Osteocyte (in vitro differentiated cells): ENCODE measurements at places on chromosomes 16 and 17. TPM values are rescaled to one million over a fixed set of nuclear protein-coding genes. Genes with fewer than 3 reads are reported as not detected.

Gene GRB7
- 0.94 and 1.2 TPM in 2 replicates for total RNA-seq

Gene BRIP1
- total RNA-seq = 4.6 and 6.0 TPM in 2 replicates

DNA sequence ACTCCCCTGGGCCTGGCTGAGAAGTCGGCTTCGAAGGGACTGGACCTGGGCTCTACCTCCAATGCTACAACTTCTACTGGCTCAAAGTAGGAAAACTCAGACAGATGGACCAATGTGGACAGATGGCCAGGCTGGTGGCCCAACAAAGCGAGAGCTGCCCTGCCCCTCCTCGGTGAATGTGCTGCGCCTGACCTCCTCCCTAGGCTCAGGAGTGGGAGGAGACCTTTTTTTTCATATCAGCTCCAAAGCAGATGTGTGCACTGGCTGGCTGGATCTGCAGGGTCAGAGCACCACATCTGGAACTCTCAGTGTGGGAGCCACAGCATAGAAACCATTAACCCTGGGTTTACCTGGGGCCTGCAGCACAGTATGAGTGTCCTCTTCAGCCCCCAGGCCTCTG is 20.8 kb downstream of the ATP6V0D1 start:
- no peak for DNase-seq
- H3K4me3 ChIP-seq = no peak overlapping the region
- peaks cover 70% of the 10 kb centered on the region for H3K4me1 ChIP-seq
- peak overlapping the region; percentile 88 for H3K27ac ChIP-seq
- no peaks in the 10 kb centered on the region for H3K36me3 ChIP-seq

- H3K4me1 ChIP-seq = peaks cover 20% of the 10 kb centered on the region
- no peak for DNase-seq
- peaks cover 11% of the 10 kb centered on the region for H3K36me3 ChIP-seq
- no peak overlapping the region for H3K27ac ChIP-seq
Observed at GRCh38 chr16:69110406-69110805, 5.0 kb downstream of the HAS3 start.

DNA sequence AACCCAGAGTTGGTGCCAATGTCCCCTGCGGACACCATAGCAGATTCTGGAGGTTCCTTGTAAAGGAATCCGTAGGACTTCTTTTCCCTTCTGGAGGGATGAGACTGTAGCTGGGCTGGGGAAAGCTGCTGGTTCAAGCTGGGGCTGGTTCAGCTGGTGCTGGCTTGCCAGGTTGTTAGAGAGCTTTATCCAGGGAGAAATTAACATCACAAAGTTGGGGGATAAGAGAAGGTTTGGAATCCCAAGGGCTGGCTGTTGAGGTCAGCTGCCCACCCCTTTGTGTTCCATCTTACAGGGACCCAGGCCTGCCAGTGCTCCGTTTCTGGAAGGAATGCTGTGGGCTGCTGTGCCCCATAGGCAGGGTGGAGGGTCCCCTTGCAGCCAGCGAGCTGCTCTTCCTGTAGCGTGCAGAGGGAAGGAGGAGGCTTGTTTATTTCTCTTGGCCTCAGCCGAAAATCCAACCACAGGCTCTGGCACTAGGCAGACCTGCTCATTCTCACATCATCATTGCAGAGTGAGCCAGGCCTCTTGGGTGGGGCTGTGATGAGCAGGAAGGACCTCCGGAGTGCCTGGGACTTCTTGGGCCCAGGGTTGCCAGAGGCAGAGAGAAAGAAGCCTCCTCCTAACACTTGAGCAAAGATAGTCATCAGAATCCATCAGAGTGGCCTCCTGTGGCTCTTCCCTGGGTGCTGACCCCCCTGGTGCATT is 251.1 kb downstream of the SEC14L1 start:
- H3K27ac ChIP-seq = peak overlapping the region; percentile 99
- peak; percentile 93 for DNase-seq
- H3K27me3 ChIP-seq = no peaks in the 10 kb centered on the region
- H3K36me3 ChIP-seq = peaks cover 3% of the 10 kb centered on the region
- peak overlapping the region; percentile 42 for H3K4me3 ChIP-seq
- peaks cover 86% of the 10 kb centered on the region for H3K4me1 ChIP-seq

DNA sequence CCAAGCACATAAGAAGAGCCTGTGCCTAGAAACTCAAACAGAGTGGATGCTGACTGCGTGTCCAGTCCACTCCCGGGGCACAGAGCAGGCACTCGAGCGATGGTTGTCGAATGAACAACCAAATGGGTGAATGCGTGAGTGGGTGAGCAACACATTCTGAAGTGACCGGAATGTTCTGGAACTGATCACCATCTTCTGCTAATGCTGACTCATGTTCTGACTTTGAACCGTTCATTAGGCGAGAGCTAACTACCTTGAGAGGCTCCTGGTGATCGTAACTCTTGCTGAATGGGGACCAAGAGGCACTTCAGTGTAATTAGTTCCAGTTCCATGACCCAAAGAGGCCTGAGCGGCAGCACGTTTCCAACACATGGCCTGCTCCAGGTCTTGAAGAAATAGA is 37.9 kb downstream of the IRF8 start:
- H3K4me1 ChIP-seq = no peaks in the 10 kb centered on the region
- DNase-seq = no peak
- no peaks in the 10 kb centered on the region for H3K36me3 ChIP-seq

DNA sequence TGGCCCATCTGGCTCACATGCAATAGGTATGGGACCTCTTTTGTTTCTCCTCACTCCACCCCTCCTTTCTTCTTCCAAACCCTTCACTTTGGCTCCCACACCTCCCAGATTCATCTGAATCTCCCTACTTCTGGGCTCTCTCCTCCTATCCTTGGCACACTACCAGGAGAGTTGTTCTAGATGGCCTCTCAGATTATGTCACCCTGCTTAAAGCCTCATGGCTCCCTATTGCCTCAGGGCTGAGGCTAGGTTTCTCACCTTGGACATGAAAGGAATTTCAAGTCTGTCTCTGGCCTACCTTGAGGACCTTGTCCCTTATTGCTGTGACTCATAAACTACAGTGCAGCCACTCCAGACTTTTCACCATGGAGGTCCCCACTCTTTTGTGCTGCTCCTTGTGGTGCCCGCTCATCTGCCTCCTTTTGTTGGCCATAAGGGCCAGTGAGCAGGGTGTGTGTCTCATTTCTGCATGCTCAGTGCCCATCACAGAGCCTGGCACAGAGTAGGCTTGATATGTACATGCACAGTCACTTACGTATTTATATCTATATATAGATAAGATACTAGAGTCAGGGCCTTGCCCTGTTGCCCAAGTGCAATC is 1.0 kb upstream of the MFAP4 start:
- H3K27me3 ChIP-seq = peaks cover 4% of the 10 kb centered on the region
- peak overlapping the region; percentile 93 for H3K27ac ChIP-seq
- peak overlapping the region; percentile 19 for H3K4me3 ChIP-seq
- DNase-seq = no peak
- peaks cover 64% of the 10 kb centered on the region for H3K4me1 ChIP-seq

Gene NXN
- 123 and 131 TPM in 2 replicates for total RNA-seq

DNA sequence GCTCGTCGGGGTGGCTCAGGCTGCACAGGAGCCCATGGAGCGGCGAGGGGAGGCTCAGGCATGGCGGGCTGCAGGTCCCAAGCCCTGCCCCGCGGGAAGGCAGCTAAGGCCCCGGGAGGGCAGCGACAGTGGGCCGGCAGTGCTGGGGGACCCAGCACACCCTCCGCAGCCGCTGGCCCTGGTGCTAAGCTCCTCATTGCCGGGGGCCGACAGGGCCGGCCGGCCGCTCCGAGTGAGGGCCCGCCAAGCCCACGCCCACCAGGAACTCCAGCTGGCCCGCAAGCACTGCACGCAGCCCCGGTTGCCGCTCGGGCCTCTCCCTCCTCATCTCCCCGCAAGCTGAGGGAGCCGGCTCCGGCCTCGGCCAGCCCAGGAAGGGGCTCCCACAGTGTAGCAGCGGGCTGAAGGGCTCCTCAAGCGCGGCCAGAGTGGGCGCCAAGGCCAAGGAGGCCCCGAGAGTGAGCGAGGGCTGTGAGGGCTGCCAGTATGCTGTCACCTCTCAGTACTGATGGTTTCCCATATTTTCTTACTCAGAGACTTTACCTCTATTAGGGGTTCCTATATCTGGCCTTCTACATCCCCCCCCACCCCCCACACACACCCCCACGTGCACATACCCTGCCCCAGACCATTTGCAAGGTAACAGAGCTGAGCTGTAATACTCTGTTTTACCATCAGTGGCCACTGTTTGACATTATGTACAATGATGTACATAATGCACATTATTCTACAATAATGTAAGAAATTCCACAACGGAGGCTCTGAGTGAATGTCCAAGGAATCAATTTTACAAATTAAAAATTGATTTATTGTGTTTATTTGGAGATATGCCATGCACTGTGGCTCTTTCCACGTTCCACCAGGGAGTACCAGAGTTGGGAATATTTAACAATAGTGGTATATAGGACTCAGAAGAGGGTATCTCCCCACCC is 3.7 kb upstream of the VAT1L start:
- DNase-seq = no peak
- H3K36me3 ChIP-seq = no peaks in the 10 kb centered on the region
- H3K4me1 ChIP-seq = peaks cover 6% of the 10 kb centered on the region
- H3K27ac ChIP-seq = no peak overlapping the region

- H3K36me3 ChIP-seq = no peaks in the 10 kb centered on the region
- no peak for DNase-seq
- no peaks in the 10 kb centered on the region for H3K27me3 ChIP-seq
- H3K4me3 ChIP-seq = no peak overlapping the region
- peak overlapping the region; percentile 10 for H3K27ac ChIP-seq
Observed at GRCh38 chr17:82236142-82236971, 7.5 kb downstream of the SLC16A3 start.

GRCh38 chr17:75468291-75468754 is 11.9 kb downstream of the TMEM94 start:
- no peak overlapping the region for H3K4me3 ChIP-seq
- no peaks in the 10 kb centered on the region for H3K27me3 ChIP-seq
- H3K27ac ChIP-seq = no peak overlapping the region
- no peak for DNase-seq
- peaks cover 17% of the 10 kb centered on the region for H3K36me3 ChIP-seq

DNA sequence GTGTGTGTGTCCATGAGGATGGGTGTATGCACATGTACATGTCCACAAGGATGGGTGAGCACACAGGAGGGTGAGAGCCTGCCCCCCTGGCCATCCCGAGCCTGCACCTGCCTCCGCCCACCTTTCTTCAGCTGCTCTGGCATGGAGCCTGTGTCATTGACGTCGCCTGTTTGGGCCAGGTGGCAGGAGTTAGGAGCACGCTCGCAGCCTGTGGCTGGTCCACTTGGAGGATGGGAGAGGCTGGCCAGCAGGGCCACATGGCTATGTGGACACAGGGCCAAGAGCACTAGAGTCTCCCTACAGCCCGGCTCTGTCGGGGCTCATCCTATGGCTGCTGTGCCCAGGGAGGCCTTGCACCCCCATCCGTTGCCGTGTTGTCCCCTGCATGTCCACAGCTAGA is 21.4 kb downstream of the BAHCC1 start:
- H3K27ac ChIP-seq = no peak overlapping the region
- H3K36me3 ChIP-seq = no peaks in the 10 kb centered on the region
- H3K4me3 ChIP-seq = no peak overlapping the region
- H3K27me3 ChIP-seq = no peaks in the 10 kb centered on the region
- no peak for DNase-seq

Gene ITGB3
- 2.5 and 3.3 TPM in 2 replicates for total RNA-seq

DNA sequence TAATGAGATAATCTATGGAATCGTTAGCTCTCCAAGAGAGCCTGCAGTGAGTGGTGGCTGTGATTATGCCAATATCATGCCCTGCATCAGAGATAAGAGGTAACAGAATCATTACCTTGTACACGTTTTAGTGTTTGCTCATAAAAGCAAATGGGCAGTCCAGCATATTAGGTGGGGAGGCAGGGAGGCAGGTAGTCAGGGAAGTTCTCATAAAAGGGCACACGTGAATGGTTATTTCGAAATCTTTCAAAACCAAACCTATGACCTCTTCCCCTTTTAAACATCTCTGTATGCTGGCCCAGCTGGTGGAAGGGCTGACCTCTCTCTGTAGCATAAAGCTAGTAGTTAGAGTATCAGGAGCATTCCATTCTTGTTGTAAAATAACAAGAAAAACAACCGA is 51.7 kb downstream of the VAT1L start:
- no peaks in the 10 kb centered on the region for H3K4me1 ChIP-seq
- no peak overlapping the region for H3K27ac ChIP-seq
- no peaks in the 10 kb centered on the region for H3K36me3 ChIP-seq
- no peak overlapping the region for H3K4me3 ChIP-seq

GRCh38 chr17:2388683-2389055 is 12.2 kb downstream of the MNT start:
- no peaks in the 10 kb centered on the region for H3K27me3 ChIP-seq
- peaks cover 17% of the 10 kb centered on the region for H3K36me3 ChIP-seq
- no peak for DNase-seq

GRCh38 chr17:7479213-7480088 is at the start of gene ZBTB4:
Gene ZBTB4 (minus strand): TSS chr17:7479631. CDS start chr17:7466801, 12,830 bp downstream.
- peak within 1 kb of the TSS; percentile 84 for H3K4me3 ChIP-seq

- no peaks in the 10 kb centered on the region for H3K4me1 ChIP-seq
- H3K27me3 ChIP-seq = no peaks in the 10 kb centered on the region
- no peak overlapping the region for H3K4me3 ChIP-seq
- H3K36me3 ChIP-seq = peaks cover 6% of the 10 kb centered on the region
- H3K27ac ChIP-seq = no peak overlapping the region
Observed at GRCh38 chr16:12300945-12301500, 324.5 kb downstream of the SNX29 start.

Gene HOXB13
- not detected in 2 replicates for total RNA-seq

GRCh38 chr17:38671939-38672720 is 2.6 kb downstream of the EPOP start:
- no peaks in the 10 kb centered on the region for H3K36me3 ChIP-seq
- H3K4me1 ChIP-seq = peaks cover 14% of the 10 kb centered on the region
- H3K4me3 ChIP-seq = peak overlapping the region; percentile 22
- no peak for DNase-seq

- peaks cover 21% of the 10 kb centered on the region for H3K36me3 ChIP-seq
- no peak for DNase-seq
- H3K4me3 ChIP-seq = no peak overlapping the region
- no peaks in the 10 kb centered on the region for H3K4me1 ChIP-seq
- no peak overlapping the region for H3K27ac ChIP-seq
- H3K27me3 ChIP-seq = no peaks in the 10 kb centered on the region
Observed at GRCh38 chr17:32654324-32654723, 167.5 kb downstream of the CDK5R1 start.

Gene SLC22A31
- not detected in 2 replicates for total RNA-seq

- H3K36me3 ChIP-seq = no peaks in the 10 kb centered on the region
- no peak overlapping the region for H3K27ac ChIP-seq
- H3K27me3 ChIP-seq = no peaks in the 10 kb centered on the region
- DNase-seq = no peak
- no peak overlapping the region for H3K4me3 ChIP-seq
Observed at GRCh38 chr16:57098188-57098841, 5.9 kb downstream of the CPNE2 start.

DNA sequence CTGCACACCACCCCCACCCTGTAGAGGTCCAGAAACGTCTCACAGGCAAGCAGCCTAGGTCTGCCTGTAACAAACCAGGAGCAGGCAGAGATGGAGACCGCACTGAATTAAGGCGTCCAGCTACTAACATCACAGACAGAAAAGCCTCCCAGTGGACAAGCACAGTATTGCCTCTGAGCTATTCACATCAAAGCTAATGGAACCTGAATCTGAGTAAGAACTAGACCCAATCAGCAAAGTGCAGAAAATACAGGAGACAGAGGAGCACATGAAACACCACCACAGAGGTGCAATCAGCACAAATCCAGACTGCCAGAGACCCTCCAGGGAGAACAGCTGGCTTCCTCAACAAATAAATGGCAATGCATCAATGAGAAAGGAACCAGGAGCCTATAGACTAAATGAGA is 22.2 kb upstream of the PEMT start:
- no peaks in the 10 kb centered on the region for H3K36me3 ChIP-seq
- H3K27me3 ChIP-seq = peaks cover 5% of the 10 kb centered on the region
- no peak for DNase-seq
- no peaks in the 10 kb centered on the region for H3K4me1 ChIP-seq
- H3K27ac ChIP-seq = no peak overlapping the region

Gene MYCBPAP
- total RNA-seq = 0.46 and 0.81 TPM in 2 replicates

Gene GGT6
- not detected in 2 replicates for total RNA-seq
